Stimulated activated CD8-positive, alpha-beta memory T cell treated with anti-CD3 and anti-CD28 coated beads, Interleukin-2, amount 100 ng/mL, for 48 hours (primary cell): ENCODE measurements at places on chromosomes 7 and 10.
A peak's percentile ranks its signal among the peaks of the same experiment; 100 is the strongest.

DNA sequence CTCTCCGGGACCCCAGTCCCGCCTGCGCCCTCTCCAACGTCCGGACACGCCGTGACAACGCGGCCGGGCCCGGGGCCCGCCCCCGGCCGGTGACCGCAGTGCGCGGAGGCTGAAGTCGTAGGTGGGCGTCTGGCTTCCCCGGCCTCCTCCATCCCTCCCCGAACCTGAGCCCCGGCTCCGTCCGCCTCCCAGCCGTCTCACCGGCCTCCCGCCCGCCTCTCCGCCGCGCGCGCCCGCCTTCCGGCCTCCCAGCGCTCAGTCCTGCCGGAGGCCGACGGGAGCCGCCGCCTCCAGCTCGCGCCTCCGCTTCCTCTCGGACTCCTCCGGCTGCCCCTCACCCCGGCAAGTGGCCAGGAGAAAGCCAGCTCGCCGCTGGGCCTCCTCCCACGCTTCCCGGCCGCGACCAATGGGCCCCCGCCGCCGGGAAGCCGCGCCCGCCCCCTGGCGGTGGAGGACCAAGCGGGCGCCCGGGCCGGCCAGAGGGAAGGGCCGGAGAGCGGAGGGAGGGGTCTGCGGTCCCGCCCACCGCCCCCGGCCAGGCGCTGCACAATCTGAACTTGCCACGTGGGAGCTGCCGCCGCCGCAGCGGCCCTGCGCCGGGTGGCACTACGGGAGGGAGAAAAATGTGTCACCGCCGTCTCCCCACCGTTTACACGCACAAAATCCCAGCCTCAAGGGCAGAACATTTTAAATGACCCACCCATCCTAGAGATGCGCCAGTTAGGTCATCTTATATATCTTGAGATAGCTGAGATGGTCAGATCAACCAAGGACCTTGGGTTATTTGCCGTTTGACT, at the start of gene FAM3C:
FAM3C (minus strand) TSS at position 348 of the 797 bp plus-strand sequence. CDS start 13,339 bp downstream, outside the sequence.
- peak; percentile 87 for DNase-seq

- no peak for DNase-seq
These were observed 2.7 kb upstream of the KMT2E start for GRCh38 chr7:105011141-105011830.

DNA sequence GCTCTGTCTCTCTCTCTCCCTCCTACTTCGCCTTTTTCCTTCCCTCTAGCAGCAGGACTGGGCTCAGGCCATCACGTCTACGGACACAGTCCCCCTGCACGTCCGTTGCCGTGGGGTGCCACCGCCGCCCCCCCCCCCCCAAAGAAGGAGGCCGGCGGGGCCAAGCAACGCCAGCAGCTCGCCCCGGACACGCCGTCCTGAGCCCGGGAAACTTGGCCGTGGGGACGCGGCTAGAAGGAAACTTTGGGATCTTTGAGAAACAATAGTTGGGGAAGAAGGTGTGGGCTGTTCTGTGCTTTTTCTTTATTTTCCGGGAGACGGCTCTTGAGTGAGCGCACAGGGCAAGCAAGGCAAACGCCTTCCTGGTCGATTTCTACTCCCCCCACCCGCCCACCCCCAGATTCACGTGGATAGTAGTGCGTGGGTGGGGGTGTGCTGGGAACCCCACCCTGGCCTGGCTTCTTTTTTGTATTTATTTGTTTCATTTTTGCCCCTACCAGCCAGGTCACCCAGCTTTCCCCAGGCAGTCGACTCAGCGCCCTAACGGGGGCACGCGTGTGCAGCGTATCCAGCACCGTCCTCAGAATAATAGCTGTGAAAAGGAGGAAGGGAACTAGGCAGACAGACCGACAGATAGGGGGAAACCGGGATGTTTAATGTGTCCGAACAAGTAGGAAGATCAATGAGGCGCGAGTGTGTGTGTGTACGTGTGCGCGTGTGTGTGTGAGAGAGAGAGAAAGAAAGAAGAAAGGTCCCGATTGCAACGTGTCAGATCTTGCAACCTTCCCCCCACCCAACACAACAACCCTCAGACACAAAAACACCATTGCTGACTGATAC, 1.4 kb downstream of the MXI1 start:
- no peak for DNase-seq

DNA sequence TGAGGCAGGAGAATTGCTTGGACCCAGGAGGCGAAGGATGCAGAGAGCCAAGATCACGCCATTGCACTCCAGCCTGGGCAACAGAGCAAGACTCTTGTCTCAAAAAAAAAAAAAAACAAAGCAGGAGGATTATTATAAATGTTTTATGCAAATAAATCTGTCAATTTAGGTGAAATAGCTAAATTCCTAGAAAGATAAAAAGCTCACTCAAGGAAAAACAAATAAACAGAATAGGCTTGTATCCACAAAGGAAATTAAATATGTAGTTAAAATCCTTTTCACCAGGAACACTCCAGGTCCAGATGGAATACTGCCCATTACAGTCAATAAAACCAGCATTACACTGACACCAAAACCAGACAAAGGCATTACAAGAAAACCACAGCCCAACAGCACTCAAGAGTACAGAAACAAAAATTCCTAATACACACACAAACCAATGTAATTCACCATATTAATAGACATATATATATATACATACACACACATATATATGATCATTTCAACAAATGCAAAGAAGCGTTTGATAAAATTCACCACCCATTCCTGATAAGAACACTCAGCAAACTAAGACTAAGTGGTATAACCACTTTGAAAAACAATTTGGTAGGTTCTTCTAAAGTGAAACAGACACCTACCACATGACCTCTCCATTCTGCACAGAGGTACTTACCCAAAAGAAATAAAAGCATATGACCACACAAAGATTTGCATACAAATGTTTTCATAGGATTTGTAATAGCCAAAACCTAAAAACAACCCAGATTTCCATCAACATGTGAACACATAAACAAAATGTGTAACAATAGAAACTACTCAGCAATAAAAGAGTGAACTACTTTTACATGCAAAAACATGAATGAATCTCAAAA, 38.8 kb downstream of the ABI1 start:
- no peak for DNase-seq

DNA sequence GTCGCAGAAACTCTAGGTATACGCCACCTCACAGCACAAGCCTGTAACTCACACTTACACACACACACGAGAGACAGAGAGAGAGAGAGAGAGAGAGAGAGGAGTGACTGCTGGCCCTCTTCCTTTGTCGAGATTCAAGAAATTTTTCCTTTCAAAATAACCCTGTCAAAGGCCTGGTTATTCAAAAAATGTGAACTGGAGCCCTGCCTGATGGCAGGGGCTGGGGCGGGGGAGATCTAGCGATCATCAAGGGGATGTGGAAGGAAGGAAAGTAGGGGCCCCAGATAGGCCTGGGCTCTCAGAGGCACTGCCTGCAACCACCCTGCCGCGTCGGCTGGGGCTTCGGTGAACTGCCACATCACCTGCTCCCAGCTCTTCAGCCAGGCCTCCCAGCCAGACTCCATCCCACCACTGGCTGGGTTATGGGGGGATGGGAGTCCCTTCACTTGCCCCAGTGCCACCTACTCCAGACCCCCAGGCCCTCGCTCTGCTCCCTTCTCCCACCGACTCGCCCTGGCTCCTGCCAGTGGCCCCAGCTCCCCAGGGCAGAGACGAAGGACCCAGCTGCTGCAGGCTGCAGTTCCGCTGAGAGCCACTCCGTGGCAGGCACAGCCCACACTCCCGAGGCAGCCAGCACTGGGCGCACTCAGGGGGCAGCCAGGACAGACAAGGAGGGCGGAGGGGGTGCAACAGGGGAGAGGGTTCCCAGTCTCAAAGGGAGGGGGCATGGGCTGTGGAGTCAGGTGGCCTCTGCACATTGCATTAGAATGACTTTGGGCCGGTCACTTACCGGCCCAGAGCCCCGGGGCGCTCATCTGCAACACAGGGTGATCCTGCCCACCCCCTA, 15.3 kb downstream of the KCNH2 start:
- peak; percentile 34 for DNase-seq

DNA sequence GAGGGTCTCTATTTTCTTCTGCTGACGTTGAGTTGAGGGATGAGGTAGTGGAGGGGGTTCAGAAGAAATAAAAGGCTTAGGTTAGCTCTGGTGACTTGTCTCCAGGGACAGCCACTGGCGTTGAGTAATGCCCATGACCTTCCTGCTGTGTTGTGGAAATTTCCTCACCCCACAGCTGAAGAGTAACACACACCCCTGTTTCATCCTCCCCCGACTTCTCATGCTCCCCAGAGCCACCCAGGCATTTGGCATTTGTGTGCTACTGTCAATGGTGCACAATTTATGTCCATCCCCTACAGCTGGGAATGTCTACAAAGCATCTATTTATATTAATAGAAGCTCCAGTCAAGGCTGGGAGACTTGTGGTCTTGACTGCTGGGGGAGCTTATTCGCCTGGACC, 4.7 kb upstream of the TMEM72 start:
- no peak for DNase-seq

- DNase-seq, result no peak
These were observed 15.8 kb upstream of the ZNRF2 start for GRCh38 chr7:30268586-30268985.

- no peak for DNase-seq
These were observed 27.2 kb downstream of the ATE1 start for GRCh38 chr10:121900443-121901174.
